ENCODE measurements at places on chromosomes 12 and 14.
A peak's percentile ranks its signal among the peaks of the same experiment; 100 is the strongest.

GRCh38 chr12:124524231-124524925, 43.0 kb downstream of the NCOR2 start:
- DNase-seq, result no peak

DNA sequence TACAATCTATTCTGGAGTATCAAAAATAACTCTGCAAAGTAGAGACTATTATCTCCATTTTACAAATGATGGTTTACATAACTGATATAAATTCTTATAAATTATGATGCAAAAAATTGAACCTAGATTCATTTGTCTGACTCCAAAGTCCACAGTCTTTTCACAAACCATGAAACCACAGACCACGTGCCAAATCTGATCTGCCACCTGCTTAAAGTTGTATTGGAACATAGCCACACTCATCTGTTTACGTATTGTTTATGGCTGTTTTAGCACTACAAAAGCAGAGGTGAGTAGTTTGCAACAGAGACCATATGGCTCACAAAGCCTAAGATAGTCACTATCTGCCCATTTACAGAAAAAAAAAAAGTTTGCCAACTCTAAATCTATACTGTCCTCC, 105.3 kb downstream of the KCNH5 start:
- no peak for DNase-seq

DNA sequence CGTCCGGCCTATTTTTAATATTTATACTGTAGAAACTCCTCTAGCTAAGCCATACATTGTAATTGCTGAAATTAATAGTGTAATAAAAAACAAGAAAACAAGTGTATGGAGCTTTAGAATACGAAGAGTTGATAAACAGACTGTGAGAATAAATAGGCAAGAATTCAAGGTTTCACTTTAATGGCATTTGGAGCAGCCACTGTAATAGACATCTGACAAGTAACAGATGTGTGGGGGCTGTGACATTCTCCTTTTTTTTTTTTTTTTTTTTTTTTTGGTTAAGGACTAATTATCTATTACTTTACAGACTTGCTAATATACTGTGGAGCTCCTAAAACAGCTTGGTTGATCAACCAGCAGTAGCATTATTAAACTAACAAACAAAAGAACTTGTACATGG, 42.1 kb upstream of the CFAP54 start:
- no peak for DNase-seq

DNA sequence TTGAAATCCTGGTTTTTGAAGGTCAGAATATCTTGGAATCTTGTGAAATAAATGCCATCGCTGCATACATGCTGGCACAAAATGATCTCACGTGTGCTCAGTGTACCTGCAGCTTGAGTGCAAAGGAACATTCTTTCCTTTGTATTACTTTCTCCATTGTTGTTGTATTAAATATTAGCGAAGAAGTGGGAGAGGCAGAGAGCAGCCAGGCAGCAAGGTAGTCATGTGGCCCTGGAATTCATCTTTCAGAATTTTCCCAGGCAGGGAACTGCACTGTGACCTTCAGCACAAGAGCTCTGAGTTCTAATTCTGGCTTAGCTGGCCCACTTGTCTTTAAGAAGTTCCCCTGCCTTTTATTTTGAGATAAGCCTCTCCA, 145.5 kb downstream of the PRKCH start:
- DNase-seq, result no peak

DNA sequence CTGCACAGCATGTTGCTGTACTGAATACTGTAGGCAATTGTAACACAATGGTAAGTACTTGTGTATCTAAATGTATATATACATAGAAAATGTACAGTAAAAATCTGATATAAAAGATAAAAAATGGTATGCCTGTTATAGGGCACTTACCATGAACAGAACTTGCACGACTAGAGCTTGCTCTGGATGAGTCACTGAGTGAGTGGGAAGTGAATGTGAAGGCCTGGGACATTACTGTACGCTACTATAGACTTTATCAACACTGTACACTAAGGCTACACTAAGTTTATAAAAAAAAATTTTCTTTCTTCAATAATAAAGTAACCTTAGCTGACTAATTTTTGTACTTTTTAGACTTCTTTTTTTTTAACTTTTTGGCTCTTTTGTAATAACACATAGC, 24.2 kb upstream of the NEDD1 start:
- no peak for DNase-seq

DNA sequence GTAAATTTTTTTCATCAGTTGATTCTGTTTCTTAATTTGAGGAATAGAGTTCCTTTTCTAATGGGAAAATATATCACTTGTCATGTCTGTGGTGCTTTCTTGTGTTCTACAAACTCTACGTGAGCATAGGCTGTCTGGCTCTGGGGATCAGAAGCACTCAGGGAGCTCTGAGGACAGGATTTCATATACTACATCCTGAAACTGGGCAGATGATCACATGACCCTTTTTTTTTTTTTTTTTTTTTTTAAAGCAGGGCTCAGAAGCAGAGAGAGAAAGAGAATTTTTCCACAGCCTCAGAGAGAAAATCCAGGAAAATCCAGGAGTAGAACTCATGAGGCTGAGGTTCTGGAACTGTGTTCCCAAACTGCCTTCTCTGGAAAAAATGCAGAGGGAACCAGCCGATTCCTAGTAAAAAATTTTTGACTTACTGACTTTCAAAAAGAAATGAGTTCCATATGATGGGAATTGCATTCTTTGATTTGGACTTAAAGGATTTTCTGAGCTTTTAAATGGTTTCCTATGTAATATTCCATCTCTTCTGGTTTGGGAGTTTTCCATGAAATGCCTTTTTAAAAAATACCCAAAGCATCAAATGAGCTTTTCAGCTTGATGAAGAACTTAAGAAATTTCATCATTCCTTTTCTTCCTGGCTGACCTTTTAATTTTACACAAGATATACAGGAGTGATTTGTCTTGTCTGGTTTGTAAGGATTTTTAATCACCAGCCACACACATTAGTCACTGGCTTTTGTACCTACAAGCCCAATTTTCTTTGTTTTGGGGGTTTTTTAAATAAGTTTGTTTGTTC, 183.1 kb upstream of the HIF1A start:
- no peak for DNase-seq

DNA sequence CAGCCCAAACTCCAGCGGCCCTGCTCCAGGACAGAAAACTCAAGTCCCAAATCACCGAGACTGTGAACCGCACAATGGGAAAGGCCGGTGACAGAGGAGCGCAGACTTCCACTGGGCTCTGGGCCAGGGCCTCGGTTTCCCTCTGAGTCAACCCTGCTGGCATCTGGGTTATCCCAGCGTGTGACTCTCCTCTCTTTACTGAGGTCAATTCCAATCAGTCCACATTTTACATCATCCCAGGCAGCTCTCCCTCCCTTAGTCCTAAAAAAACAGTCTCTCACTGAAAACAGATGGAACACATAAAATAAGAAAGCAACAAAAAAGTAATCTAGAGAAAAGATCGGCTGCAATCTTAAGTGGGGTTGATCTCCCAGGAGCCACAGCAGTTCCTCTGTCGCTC, 36.9 kb downstream of the ITPK1 start:
- DNase-seq, result no peak

- DNase-seq, result no peak
These were observed 264.3 kb downstream of the AKAP6 start for GRCh38 chr14:32593290-32593942.

DNA sequence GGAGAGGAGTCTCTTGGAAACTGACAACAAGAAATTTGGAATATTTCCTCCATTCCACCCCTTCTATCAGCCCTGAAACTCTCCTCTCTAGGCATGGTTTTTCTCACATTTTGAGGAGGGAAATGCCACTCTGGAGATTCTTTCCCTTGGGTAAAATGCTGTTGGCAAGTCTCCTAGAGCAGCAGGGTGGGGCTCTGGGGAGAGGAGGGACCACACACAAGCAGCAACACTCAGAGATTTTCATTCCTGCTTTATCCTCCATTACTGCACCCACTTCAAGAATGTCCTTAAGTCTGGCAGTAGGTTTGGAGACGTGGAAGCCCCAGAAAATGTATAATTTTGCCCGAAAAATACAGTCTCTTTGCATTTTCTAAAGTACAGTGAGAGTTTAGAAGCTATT, 130.8 kb upstream of the FLRT2 start:
- DNase-seq, result no peak

- no peak for DNase-seq
These were observed 53.4 kb upstream of the MMP17 start for GRCh38 chr12:131774576-131775391.

DNA sequence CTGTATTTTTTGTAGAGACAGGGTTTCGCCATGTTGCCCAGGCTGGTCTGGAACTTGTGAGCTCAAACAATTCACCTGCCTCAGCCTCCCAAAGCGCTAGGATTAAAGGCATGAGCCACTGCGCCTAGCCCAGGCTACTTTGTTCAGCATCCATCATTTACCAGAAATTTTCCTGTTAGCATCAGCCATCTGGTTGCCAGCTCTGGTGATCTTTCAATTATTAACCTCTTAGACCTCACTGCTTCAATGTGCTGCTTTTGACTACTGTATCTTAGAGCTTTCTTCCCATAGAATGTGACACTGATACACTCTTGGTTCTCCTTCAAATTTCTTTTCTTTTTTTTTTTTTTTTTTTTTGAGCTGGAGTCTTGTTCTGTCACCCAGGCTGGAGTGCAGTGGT, 5.4 kb upstream of the AMHR2 start:
- no peak for DNase-seq

GRCh38 chr12:54207539-54208294, 18.9 kb upstream of the SMUG1 start:
- peak; percentile 53 for DNase-seq

DNA sequence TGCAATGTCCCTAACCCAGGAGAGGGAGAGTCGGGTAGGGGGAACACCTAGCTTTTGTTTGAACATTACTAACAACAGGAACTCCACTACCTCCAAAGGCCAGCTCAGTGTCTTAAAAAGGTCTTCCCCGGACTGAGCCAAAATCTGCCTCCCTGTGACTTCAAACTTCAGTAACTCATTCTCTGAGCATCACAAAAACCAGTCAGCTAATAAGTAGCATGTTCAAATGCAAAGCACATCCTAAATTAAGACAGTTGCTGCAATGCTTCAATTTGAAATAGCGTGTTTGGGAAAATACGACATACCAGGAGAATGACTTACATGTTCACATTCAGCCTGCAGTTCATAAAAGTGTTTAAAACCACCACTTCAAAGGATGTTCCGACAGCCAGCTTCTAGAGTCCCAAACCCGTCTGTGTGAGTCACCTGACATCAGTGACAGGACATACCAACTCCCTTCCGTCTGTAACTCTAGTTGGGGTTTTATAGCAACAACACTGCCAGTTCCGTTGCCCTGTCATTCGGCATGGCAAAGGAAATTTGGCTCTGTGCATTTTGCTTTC, 13.0 kb downstream of the ZFP36L1 start:
- DNase-seq, result no peak

GRCh38 chr14:81784084-81784483, 250.4 kb upstream of the SEL1L start:
- DNase-seq, result no peak

GRCh38 chr12:123270214-123271000, 1.2 kb downstream of the CDK2AP1 start:
- DNase-seq, result no peak

DNA sequence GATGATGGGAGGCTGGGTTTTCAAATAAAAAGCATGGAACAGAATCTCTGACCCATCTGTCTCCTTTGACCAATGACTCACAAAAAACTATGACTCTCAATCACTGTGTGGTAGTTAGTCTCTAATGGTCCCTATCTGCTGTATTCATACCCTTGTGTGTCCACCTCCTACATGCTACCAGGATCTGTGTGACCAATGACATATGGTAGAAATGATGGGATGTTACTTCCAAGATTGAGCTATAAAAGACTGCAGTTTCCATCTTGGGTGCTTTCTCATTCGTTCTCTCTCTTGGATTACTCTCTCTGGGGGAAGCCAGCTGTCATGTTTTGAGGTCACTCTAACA, 144.7 kb upstream of the BTG1 start:
- no peak for DNase-seq

GRCh38 chr14:53367644-53368026, 214.5 kb upstream of the DDHD1 start:
- no peak for DNase-seq

GRCh38 chr12:76764856-76765255, 941 bp downstream of the ZDHHC17 start:
- DNase-seq, result no peak

GRCh38 chr14:64734990-64735389, 30.8 kb downstream of the PLEKHG3 start:
- DNase-seq, result no peak

DNA sequence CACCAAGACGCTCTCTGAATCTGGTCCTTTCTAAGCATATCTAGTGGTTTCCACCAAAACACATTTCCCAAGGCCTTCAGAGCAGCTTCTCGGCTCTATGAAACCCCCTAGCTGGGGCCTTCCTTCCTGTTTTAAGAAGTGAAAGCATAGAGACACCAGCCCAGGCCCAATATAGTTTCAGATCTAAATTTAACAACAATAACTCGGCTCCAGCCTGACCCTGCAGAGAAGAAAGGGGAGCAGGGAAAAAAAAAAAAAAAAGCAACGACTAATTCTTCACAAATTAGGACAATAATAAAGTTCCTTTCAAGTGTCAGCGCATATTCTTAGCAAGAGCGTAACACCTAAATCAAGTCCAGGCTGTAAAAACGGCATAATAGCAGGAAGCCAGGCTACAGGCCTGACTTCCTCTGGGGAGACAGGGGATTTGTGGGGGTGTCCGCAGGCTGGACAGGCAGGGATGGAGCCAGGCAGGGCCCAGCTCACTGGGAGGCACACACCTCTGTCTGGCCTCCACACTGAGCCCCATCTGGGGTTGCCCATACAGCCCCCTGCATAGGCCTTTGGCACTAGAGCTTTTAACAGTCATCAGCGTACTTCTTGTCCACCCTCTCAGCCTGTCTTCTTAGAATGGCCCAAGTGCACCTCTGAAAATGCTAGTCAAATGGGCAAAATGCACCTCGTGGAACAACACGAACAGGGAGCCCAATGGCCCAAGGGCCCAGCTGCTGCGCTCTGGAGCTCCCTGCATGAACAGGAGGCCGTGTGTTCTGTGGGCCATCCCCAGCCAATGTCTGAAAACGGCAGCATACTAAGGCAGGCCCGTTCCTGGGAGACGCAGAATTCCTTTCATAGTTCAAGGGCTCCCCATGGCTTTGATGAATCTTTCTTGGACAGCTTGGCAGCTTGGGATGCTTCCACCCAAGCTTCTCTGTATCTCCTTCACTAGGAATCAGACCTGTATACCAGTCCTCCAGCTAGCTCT, 772.9 kb downstream of the MED13L start:
- no peak for DNase-seq

DNA sequence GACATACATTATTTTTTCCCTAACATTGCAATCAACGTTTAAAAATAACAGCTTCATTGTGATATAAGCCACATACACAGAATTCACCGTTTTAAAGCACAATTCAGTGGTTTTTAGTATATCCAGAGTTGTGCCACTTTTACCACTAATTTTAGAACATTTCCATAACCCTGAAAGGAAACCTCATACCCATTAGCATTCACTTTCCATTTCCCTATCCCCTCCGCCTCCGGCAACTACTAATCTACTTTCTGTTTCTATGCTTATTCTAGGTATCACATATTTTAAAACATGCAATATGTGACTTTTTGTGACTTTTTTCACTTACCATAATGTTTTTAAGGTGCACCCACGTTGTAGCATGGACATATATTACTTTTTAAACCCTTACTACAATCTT, 55.6 kb upstream of the ISM2 start:
- DNase-seq, result no peak

All from activated naive CD8-positive, alpha-beta T cell treated with anti-CD3 and anti-CD28 coated beads, Interleukin-2, amount 50 U/mL, for 16 hours (primary cell).